ENCODE measurements at places on chromosomes 5 and 9.

DNA sequence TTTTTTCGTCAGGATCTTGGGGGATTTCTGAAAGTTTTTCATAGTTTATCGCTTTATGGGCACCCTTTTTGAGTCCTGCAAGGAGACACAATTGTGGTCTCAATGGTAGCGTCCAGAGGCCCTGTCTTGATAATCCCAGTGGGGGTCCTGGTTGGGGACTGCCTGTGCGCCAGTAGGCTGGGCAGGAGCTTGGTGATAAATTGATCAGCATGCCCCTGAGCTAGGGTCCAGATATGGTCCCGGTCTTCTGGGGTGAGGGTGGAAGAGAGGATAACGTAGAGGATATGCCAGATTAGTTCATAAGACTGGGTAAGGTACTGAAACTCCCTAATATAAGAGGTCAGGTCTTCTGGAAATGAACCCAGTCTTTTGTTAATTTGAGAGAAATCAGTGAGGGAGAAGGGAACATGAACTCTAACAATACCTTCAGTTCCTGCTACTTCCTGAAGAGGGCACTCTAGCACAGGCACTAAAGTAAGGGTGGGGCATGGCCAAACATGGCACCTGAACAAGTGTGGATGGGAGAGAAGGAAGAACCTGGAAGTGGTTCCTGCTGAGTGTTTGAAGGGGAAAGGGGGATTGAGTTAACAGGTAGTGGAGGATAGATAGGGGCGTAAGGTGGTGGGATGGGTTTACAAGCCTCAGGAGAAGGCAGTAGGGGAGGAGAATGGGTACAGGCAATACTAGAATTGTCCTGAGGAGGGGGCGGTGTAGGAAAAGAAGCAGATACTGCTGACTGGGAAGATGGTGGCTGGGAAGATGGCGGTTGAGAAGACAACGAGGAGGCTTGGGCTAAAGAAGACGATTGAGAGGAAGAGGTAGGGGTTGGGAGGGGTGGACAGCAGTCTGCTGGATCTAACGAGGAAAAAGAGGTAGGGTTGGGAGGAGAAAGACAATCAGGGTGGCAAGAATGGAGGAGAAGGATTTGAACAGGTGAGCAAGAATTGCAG lies 33.8 kb upstream of the ANXA2R start:
- peak; percentile 57 for DNase-seq

DNA sequence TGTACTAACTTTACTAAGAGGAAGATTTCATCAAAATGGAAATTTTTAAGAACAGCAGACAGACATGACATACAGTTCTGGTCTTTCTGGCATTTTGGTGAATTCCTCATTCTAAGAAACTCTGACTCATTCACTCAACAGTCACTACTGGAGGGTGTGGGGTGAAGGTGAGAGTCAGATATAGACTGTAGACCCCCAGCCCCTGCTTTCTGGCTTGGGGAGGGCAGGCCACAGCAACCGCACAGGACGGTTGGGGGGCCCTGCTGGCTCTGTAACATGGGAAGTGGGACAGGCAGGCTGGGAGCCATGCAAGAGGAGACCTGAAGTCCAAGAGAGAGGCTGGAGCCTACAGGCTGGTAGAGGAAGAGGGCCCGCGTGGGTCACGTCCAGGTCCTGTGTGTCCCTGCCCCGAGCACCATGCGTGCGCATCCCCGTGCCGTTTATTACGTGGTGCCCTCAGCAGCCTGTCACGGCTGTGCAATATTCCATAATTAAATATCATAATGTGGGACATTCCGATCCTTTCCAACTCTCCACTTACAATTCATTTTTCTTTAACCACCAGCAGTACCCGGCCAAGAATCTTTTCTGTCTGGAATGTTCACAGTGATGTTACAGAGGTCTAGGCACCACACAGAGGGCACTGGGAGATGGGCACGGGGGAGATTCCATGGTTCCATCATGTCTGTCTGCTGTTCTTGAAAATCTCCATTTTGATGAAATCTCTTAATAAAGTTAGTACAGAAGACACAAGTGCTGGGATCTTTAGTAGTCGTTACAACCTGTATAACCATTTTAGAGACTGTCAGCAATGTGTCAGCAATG lies 75.5 kb downstream of the SEMA4D start:
- no peak for DNase-seq

DNA sequence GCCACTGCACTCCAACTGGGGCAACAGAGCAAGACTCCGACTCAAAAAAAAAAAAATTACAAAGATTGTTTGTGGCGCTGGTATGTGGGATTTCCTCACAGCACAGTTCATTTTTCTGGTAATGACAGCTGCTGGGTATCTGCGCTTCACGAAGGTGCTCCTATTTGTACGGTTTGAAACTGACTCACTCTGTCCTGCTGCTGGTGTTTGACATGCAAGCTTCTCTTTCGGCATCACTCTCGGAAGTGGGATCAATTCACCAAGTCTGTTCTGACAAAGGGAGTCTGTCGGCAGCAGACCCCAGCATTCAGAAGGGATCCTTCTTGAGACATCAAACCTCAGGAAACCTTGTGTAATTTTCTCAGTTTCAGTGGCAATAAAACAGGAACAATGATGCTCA lies 26.3 kb downstream of the MAML1 start:
- DNase-seq, result no peak

- DNase-seq, result no peak
These were observed 624.2 kb downstream of the MTRR start for GRCh38 chr5:8493176-8493575.

GRCh38 chr5:130109152-130109551 lies 204.9 kb downstream of the CHSY3 start:
- no peak for DNase-seq

DNA sequence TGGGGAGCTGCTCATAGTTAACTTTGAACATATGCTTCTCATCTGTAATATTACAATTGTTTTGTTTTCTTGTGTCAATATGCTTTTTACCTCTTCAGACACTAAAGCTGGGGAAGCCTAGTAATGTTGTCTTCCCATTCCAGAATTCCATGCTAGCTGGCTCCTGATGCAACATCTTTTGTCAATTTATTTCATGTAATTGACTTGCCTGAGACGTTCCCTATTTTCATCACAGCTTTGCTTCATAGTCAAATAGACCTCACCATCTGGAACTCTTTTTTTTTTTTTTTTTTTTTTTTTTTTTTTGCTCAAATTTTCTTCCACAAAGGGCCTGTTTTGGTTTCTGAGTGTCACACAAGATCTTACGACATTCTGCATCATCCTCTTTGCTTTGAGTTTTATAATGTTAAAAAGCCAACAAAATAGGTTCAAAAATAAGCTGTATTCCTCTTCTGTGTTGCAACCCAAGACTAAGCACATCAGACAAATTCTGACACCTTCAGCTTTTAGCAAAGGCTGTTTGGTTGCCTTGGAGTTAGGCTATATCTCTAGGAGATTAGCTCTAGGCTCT lies 235.2 kb downstream of the NR3C1 start:
- DNase-seq, result no peak
